ENCODE measurements at places on chromosomes 4 and X. TPM values are rescaled to one million over a fixed set of nuclear protein-coding genes. Genes with fewer than 3 reads are reported as not detected.

- DNase-seq, result no peak
Measured at GRCh38 chrX:47296766-47297365, 64.1 kb downstream of the USP11 start.

The MAGEB2 gene
- not detected for total RNA-seq

The PIN4 gene
- total RNA-seq, result 10.1 TPM

DNA sequence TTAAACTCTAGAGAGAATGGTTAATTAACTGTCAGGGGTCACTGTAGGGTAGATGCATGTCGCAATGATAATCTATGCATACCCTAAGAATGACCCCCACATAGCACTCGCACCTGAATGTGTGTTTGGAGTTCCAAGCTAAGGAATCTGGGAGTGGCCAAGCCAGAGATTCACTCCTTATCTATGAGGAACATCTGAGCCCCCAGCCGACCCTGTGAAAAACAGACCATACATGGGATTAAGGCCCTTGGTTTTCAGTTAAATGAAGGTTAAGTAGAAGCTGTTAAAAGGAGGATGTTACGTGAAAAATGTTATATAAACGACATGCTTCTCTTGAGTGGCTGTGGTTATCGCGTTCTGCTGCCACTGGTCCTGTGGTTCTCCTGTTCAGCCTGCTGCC, 147.2 kb downstream of the RELL1 start:
- DNase-seq, result no peak

DNA sequence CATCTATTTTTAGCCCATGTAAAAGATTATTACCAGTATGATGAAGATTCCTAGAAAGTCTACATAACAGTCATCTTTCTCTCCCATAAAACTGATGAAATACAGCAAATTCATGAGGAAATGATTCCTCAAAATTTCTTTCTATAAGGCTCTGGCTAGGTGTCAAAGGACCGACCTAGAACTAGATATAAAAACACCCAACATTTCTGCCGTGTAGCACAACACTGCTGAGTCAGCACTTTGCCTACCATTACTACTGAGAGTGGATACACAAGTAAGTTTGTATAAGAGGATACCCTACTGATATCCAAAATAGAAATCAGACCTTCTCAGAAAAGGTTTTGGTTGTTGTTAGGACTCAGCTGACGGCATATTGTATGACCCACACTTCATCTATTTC, 24.7 kb downstream of the TMEM47 start:
- DNase-seq, result no peak

The FATE1 gene
- total RNA-seq, result not detected

Measured in activated B cell treated with CpG ODN at 0.5 μM for 24 hours (primary cell).